Activated CD4-positive, alpha-beta T cell treated with anti-CD3 and anti-CD28 coated beads for 48 hours (primary cell): ENCODE measurements at places on chromosomes 4 and X.

DNA sequence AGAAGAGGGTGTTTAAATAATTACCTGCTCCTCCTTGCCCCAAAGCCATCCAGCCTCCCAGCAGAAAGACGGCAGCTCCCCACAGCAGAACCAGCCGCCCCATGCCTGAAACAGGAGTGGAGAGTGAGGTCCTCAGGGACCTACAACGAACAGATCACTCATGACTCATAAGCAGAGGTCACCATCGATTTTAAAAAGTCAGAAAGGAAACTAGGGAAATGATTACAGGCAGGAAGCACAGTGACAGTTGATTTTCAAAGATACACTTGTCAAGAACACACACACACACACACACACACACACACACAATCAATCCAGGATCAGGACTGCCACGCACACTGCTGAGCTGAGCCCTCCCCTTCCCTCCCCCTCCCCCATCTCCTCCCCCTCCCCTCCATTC, at the start of gene CRLF2:
CRLF2 (minus strand) TSS at position 118 of the 400 bp plus-strand sequence; CDS start at position 103, 15 bp downstream.
- peak; percentile 34 for DNase-seq

DNA sequence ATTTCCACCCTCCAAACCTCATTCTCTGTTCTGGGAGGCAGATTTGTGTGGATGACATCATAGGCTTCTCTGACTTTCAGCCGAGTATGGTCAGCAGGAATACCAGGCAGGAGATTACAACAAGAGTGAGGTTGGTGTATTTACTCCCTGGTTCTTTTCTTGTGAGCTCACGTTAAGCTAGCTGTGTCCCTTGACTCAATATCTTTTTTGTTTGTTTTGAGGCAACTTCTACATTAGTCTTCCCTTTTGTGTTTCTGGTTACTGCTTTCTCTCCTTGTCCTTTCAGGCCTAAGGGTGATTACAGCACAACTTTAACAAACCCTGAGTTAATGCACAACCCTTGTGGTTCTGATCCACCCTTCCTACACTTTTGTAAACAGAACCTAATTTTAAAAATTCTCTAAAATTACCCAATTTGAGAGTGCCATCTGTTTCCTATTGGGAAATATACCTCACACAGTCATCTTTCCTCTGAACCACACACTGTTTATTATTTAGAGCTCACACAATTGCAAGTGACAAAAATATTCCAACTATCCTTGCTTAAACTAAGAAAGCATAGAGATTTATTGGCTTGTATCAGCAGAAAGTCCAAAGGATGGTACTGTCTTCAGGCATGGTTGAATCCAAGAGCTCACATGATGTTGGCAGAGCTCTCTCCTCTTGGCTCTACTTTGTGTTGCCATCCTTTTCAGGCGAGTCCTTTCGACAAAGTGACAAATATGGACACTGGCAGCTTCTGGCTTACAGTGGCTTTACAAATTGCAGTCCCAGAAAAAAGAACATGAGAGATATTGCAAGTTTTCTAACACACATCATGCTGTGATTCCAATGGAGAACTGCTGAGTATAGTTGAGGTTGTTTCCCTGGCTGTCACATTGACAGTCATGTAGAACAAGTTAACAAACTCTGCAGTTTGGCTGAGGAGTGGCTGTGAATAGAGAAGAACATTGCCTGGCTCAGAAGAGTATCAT, 150.5 kb upstream of the DDIT4L start:
- no peak for DNase-seq

GRCh38 chr4:157196046-157196445, 24.5 kb upstream of the GRIA2 start:
- no peak for DNase-seq

DNA sequence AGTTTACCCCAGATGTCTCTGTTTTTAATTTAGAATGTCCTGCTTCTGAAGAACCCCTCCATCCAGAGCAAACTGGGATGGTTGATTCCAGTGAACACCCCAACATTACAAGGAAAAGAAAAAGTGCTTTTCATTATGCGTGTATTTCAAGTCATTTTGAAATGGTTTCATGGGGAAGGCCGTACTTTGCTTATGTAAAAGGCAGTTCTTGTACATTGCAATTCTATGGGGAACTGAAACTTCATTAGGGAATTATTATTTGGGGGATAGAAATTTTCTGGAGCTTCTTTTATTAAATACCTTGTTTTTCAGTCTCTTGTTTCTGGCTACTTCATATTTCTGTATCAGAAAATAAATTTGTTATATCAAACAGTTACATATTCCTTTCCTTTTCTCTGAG, 96.9 kb upstream of the ZNF518B start:
- no peak for DNase-seq

DNA sequence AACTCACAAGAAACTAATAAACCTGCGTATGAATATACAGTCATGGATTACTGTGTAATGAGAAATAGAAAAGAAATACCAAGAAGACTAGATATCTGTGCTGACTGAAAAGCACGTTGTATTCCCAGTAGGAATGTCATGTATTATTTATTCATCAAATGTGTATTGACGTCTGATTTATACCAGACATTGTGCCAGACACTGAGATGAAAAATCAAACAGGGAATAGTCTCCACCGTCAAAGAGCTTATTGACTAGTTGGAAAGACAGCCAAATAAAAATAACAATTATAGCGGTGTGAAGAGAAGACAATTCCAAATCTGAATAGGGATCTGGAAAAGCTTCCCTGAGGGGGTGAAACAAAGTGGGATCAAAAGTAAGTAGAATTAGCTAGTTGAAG, 687.6 kb downstream of the C4orf33 start:
- no peak for DNase-seq

GRCh38 chr4:70706516-70706915, 15.2 kb upstream of the RUFY3 start:
- no peak for DNase-seq

DNA sequence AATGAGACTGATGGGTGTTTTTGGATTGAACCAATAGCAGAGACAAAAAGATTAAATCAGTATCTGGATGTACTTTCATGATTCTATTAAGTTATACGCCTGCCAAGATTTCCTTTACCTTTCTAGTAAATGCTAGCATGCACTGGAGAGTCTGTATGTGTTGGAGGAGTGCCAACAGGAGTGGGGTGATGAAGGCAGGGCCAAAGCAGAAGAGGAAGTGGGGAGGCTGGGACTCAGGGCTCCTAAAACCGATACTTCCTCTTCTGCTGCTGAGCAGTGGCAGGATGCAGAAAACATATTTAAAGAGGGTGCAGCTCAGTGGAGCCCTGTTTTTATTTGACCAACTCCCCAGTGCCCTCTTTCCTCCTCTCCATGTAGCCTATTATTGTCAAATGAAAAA, 5.6 kb downstream of the CYSLTR1 start:
- DNase-seq = peak; percentile 47

GRCh38 chr4:84849051-84849640, 117.3 kb downstream of the WDFY3 start:
- DNase-seq = no peak

GRCh38 chr4:146446555-146446954, 75.2 kb downstream of the SLC10A7 start:
- no peak for DNase-seq

GRCh38 chrX:107014936-107015335, 14.9 kb upstream of the MORC4 start:
- no peak for DNase-seq

GRCh38 chrX:19832191-19832965, 55.0 kb downstream of the SH3KBP1 start:
- no peak for DNase-seq

DNA sequence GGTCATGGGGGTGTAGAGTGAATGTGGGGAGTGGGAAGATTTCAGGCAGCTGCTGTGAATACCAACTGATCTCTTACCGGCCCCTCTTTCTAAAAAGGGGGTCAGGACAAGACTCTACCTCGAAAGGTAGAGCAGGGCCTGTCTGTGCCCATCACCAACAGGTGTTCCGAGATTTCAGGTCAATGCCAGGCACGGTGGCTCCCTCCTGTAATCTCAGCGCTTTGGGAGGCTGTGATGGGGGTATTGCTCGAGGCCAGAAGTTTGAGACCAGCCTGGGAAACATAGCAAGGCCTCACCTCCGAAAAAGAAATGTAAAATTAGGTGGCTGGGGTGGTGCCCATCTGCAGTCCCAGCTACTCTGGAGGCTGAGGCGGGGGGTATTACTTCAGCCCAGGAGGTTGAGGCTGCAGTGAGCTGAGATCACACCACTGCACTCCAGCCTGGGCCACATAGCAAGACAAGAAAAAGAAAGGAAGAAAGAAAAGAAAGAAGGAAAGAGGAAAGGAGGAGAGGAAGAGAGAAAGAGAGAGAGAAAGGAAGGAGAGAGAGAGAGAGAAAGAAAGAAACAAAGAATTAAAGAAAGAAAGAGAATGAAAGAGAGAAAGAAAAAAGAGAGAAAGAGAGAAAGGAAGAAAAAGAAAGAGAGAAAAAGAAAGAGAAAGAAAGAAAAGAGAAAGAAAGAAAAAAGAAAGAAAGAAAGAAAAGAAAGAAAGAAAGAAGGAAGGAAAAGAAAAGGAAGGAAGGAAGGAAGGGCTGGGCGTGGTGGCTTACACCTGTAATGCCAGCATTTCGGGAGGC, 50.1 kb downstream of the CRLF2 start:
- DNase-seq = no peak

DNA sequence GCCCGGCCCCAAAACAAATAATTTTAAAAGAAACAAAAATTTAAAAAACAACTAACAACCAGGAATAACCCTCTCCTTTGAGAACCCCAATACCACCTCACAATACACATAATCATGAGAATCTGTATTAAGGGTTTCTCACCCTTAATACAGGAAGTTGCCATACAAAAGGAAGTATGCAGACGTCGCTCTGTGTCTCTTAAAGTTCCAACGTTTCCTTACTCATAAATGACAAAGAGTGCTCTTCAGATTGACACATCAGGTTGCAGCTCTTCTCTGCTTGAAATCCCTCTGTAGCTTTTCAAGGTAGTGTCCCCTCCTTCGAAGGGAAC, 73.9 kb upstream of the IRF2 start:
- DNase-seq = no peak

DNA sequence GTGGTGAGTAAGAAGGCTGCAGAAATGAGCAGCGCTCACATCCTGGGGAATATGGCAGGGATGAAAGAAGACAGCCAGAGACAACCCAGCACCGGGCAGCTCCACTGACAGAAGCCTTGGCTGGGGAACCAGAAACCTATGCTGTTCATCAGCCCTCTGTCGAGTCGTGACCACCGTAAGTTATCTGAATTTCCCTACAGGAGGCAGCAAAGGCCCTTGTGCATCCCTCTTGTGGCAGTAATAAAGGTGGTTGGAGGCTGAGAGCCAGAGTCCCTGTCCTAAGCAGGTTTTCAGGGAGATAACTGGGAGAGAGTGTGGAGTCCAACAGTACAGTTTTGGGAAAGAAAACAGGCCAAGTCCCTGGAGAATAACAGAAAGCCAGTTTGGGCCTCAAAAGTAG, 194.0 kb upstream of the BOD1L1 start:
- no peak for DNase-seq

DNA sequence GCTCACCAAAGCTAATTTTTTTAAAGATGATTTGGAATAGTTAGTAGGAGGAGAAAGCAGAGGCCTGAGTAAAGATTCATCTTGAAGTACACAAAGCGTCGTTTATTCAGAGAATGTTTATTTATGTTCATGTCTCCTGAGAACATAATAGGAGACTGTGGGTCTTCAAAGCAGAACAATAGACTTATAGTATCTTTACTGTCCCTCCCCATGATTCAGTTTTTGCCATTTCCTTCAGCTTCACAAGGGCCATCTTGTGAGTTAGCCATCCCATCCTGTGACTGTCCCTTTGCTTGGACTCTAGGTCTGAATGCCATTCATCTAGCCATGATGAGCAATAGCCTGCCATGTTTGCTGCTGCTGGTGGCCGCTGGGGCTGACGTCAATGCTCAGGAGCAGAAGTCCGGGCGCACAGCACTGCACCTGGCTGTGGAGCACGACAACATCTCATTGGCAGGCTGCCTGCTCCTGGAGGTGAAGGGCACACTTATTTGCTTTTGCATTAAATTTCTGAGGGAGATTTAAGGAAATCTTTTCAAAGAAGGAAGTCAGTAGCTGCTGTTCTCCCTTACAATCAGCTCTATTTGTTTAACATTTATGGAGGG, 105.8 kb downstream of the NFKB1 start:
- no peak for DNase-seq

GRCh38 chr4:179028321-179028720, 1586.1 kb upstream of the AGA start:
- DNase-seq = no peak

- DNase-seq = no peak
Measured at GRCh38 chrX:16075087-16075486, 48.3 kb upstream of the GRPR start.

DNA sequence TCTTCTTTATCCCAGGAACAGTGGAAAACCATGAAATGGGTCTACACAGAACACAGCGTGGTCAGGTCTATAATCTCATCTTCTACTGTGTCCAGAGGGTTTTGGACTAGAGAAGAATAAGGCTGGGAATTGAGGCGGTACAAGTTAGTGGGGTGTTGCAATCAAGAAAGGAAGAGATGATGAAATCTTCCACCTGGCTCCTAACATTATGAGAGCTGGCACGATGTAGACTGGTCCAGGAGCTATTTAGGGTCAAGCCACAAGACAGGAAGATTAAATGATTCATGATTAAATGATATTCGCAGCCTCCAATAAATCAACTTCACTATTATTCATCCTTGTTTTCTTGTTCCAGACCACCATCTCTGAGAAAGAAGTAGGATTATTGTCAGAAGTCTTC, 88.0 kb downstream of the ARSF start:
- no peak for DNase-seq

DNA sequence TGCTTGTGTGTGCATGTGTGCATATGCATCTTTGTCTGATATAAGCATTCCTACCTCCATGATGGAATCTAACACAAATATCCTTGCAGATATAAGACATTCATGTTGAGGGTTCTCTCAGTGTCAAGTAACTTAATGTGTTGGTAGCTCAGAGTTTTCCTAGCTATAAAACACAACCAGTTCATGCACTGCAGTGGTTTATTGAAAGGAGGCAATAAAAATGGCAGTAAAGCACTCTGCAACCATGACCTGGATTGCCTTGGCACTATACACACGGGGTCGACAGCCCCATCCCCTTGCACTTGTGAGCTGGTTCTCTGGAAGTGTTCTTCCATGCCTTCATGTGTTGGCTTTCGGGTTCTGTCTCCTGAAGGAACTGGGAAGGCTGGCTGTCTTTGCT, 38.9 kb downstream of the GPC4 start:
- DNase-seq = no peak

DNA sequence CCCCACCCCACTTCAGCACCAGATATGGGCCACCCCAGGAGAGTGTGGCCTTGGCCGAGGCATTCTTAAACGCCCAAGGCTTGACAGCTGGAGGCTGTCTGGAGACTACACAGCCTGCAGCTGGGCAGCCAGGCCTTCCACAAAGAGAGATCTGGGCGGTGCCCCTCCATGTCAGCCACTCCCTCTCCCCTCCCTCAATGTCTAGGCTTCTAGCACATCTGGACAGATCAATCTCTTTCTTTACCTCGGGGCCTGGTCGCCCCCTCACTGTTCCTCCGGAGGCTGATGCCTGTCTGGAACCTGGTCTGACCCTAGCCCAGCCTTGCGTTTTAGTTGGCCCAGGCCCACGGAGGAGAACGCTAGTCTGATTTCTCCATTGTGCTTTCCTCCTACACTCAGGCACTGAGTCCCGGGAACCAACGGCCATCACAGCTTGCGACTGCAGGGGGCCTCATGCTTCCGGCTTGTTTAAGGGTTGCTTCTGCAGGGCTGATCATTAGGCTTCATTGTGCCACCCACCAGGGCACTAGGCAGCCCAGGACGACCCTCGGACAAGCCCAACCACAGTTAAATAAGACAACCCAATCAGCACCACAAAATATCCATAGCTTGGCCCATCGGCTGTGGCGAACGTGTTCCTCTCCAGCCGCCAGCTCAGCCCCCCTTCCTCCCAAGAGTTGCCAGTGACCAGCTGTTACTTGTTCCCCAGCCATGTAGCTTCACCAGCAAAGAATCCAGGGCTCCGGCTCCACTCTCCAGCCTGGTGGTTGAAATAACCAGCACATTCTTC, 200.6 kb downstream of the BCOR start:
- no peak for DNase-seq
